Urinary bladder (tissue), 4 donors: ENCODE measurements at places on chromosomes 5 and 9. TPM values are rescaled to one million over a fixed set of nuclear protein-coding genes. Genes with fewer than 3 reads are reported as not detected.

DNA sequence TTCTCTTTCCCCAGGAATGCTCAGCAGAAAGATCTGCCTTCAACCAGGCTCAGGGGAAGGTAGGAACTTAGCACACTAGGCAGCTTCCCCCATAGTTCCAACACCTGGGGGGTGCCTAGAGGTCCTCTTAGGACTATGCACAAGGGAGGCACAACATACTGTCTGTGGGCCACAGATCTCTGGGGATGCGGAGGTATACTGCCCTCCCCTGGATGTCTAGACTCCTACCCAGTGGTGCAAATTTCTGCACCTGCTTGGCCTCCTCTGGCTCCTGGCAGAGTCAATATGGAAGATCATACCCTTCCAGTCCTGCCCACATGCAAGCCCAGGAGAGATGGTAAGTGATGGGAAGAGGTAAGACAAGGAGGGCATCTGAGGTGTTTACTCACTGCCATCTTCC, 247.5 kb upstream of the DAPK1 start:
- DNase-seq, result no peak

- no peak for DNase-seq
Measured at GRCh38 chr9:116313638-116314037, 160.0 kb downstream of the PAPPA start.

DNA sequence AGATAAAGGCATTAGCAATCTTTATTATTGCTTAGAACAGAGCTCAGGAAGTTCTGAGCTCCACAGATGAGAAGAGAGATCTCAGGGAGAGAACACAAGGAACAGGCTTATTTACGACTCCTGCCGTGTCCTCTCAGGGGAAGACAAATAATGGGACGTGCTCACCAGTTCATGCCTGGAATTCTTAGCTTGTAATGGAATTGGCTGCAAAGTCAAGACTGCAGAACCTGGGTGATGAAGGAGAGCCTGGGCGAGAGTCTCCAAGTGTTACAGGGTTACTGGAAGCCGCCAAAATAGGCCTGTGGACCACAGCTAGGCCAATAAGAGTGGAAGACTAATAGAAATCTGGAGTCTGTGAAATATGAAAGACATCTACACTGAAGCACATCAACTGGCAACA, 174.5 kb upstream of the ADAMTSL1 start:
- no peak for DNase-seq

DNA sequence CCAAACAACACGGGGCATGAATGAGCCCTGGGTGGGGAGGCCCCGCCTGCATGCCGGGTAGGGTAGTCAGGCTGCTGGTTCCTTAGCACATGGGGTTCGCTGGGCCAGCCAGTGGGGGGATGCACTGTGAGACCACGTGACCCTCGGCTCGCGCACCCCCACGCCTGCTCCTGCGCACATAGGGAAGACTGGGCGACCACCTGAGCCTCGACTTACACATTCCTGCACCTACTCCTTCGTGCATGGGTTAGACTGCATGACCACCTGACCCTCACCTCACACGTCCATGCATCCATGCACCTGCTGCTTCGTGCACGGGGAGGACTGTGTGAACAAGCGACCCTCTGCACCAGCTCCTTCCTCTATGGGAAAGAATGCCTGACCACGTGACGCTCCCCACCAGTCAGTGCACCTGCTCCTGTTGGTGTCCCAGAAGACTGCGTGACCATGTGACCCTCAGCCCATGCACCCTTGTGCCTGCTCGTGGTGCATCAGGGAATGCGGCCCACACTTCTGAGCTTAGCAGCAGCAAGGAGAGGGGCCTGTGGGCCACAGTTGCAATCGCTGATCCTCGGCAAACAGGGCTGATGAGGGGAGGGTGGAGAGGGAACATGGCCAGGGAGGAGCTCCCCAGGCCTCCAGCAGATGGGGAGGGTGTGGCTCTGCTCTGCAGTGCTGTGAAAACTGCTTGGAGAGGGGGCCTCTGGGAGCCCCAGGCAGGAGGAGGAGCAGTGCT, 18.1 kb downstream of the LPCAT1 start:
- DNase-seq, result no peak

DNA sequence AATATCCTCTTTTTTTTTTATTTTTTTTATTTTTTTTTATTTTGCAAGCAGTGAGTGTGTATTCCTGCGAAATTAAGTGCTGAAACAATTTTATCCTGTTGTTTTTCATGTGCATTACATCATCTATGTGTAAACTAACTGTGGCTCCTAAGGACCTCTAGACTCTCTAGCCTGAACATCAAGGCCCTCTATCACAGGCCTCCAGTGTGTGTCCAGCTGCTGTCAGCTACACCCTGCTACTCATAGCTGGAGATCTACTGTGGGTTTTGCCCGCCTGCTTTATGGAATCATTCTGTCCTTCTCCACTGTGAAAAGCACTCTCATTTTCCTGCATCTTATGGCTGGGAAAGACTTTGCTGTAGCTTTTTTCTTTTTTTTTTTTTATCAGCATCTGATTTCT, 157.8 kb downstream of the KCTD16 start:
- DNase-seq, result no peak

DNA sequence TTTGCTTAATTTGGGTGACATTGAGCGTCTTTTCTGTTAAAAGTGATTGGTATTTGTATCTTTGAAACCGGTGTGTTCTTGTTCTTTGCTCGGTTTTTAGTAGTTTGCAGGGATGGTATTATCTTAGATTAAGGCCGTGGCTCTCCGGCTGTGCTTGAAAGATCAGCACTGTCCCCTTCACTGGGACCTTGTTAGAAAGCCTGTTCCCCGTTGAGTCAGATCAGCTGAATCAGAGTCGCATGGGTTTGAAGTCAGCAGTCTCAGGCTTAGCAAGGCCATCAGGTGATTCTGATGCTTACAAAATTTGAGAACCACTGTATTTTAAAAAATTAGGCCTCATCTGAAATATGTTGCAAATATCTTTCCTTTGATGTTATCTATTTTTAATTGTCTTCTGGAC, 5.0 kb downstream of the DIRAS2 start:
- DNase-seq, result no peak

DNA sequence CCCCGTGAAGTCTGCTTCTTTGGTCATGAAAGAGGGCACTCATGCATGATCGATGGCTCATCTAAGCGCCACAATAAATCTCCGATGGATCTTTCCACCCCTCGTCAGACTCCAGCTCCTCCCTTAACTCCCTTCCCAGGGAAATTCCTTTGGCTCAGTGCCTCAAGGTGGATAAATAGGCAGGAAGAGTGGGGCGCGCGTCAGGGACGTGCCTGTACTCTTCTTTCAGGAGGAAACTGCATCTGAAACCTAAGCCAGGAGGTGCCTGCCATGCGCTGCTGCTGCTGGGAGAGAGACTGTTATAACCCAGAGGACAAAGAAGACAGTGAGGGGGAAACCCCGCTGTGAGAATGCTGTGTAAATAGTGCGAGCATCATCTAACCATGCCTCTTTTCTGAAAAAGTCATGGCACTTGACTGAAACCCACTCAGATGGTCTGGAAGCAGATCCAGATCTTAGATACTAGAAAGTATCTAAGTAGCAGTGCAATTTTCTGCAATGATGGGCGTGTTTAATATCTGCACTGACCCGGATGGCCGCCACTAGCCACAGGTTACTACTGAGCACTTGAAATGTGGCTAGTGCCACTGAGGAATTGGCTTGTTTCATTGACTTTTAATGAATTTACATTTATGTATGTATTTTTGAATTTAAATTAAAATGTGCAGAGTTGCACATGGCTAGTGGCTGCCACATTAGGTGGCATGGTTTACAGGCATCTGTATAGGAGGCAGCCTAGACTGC, 120.3 kb upstream of the BASP1 start:
- DNase-seq, result no peak

CNTNAP3B gene
- total RNA-seq, result 50.2 TPM

ENTREP1 gene
- 11.6 TPM for total RNA-seq

POU5F2 gene
- 10.5 TPM for total RNA-seq

NEUROG1 gene
- total RNA-seq, result not detected

GPR150 gene
- not detected for total RNA-seq

DNAJA1 gene
- 97.7 TPM for total RNA-seq
